ENCODE measurements at places on chromosomes 12 and 14.

DNA sequence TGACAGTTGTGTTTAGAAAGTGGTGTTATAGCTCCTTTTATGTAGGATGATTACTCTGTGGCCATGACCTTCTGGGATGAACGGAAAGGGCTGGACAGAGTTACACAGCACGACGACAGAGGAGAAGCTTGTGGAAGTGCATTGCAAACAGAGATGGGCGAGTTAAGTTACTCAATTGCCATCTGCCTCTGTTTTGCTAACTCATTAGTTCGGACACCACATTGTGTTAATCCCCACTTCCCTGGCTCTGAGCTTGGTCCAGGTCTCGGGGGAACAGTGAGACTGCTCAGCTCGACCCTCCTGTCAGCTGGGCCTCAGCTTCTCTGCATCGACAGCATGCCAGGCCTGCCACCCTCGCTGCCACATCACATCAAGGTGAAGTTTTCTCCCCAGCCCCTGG, 408.0 kb downstream of the ZFP36L1 start:
- DNase-seq: no peak

DNA sequence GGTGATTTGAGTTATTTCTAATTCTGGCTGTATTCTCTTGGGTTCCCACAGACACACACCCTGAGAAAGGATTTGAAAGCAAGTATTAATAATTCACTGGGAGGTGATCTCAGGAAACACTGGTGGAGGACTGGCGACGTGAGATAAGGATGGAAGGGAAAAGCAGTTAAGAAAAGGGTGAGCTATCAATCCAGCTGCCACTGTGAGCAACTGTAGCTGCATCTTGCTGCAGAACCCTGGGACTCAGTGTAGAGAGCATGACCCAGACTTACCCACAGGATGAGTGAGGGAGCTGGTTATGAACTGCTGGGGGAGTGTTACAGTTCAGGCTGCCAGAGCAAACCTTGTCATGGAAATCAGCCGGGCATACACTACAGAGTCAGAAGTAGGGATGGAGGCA, 71.9 kb downstream of the RESF1 start:
- no peak for DNase-seq

- DNase-seq: no peak
Observed at GRCh38 chr14:36161776-36162175, 14.7 kb downstream of the PTCSC3 start.

- DNase-seq: no peak
Observed at GRCh38 chr14:76280221-76280620, 95.7 kb upstream of the ESRRB start.

DNA sequence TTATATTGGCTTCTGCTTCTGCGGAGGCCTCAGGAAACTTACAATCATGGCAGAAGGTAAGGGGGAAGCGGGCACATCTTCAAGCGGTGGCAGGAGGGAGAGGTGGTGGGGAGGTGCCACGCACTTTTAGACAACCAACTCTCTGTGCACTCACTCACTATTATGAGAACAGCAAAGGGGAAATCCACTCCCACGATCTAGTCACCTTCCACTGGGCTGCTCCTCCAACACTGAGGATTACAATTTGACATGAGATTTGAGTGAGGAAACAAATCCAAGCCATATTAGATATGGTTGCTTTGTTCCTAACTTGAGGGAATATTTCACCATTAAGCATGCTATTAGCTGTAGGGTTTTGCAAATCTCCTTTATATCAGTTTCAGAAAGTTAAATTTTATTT, 80.3 kb downstream of the UNC79 start:
- no peak for DNase-seq

DNA sequence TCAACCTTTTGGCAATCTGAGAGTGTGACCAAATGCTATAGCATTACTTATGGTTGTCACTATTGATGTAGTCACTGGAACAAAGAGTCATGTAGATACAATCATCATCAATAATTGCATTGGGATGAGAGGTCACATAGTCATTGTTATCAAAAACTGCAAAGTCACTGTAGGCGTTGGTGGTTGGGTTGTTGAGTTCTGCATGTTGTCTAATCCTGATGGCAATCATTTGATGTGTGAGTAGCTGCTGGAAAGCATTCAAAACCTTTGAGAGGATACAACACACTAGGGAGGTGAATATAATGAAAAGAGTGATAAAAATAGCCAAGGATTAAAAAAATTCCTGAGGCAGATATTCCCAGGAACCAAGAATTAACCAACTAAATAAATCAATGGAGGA, 214.7 kb upstream of the SYT10 start:
- no peak for DNase-seq

- DNase-seq: no peak
Observed at GRCh38 chr14:23381871-23382270, 5.0 kb downstream of the CMTM5 start.

GRCh38 chr12:79393842-79394241, 296.9 kb downstream of the PAWR start:
- DNase-seq: no peak

- DNase-seq: no peak
Observed at GRCh38 chr12:95548056-95548538, 3.2 kb downstream of the USP44 start.

DNA sequence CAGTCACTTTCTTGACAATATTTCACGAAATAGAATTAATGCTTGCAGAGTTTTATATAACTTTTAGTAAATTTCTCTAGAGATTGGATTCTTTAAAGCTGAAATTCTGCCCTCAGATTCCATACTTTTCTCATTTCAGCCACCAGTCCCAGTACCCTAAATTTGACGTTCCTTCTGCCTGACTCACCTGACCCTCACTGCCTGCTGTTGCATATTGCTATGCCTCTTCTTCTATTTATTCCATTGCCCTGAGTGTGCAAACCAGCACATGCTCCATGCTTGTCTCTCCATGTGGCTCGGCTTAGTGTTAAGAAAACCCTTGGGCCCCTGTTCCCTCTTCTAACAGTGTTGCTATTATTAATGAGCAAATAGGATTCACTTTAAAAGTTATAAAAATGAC, 533.3 kb downstream of the LRFN5 start:
- DNase-seq: no peak

GRCh38 chr12:31220061-31220460, 105.9 kb downstream of the SINHCAF start:
- DNase-seq: no peak

DNA sequence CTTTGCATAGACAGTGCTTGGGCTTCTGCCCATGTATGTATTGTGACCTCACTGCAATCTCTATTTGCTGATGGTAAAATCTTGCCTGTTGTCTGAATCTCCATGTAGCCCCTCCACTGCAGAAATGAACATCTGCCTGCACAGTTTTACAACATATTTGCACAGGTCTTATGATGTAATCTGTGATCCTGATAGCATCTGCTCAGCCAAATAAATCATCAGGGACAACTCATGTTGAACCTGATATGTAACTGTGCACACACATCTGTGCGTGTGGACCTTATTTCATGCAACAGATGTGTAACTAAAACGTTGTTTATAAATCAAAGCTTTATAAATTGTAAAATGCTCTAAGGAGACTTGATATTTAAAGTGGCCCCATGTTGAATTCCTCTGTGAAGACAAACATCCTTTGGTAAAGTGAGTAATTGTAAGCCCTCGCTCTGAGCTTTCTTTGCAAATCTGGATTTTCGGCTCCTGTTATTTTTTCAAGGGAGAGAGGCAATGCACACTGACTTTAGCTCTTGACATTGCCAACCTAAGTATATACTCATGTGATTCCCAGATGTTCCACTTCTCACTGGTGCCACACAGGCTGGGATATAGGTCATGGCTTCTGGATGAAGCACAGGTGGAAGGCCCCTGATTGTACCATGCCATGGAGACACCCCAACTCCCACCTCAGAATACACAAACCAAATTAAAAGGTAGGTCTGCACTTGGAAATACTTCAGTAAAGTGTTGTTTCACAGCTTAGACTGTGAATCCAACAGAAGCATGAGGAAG, 371.3 kb downstream of the GRIN2B start:
- no peak for DNase-seq

DNA sequence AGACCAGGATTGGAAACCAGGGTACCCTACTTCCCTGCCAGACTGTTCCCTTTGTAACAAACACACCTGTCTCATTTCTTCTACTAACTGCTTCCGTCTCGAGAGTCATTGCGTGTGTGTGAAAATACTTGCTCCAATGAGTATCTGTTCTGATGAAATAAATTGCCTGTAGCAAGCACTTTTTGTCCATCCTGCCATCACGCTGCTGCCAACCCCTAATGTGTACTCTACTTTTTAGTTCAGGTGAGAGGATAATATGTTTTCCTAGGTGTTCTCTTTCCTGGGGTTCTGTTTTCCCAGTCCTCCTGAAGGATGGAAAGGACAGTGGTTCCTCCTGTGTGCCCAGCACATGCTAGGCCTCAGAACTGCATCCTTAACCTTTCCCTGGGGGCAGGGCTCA, 1.0 kb downstream of the TUNAR start:
- DNase-seq: no peak

DNA sequence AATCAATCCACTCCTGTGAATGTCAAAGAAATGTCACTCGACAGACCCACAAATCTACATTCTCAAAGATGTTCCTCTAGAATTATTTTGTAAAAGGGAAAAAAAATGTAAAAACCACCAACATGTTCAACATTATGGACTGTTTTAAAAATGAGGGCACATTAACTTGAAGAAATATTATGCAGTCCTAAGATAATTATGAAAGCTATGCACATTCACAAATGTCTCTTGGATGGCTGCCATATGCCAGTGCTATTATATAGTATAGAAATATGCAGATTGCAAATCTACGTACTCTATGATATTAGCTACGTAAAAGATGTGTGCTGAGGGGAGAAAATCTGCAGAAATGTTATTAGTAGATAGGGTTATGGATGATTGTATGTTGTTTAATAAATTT, 334.2 kb downstream of the BMP4 start:
- no peak for DNase-seq

GRCh38 chr12:29053567-29053966, 95.5 kb upstream of the FAR2 start:
- no peak for DNase-seq

GRCh38 chr14:97143456-97143855, 346.3 kb downstream of the VRK1 start:
- no peak for DNase-seq

DNA sequence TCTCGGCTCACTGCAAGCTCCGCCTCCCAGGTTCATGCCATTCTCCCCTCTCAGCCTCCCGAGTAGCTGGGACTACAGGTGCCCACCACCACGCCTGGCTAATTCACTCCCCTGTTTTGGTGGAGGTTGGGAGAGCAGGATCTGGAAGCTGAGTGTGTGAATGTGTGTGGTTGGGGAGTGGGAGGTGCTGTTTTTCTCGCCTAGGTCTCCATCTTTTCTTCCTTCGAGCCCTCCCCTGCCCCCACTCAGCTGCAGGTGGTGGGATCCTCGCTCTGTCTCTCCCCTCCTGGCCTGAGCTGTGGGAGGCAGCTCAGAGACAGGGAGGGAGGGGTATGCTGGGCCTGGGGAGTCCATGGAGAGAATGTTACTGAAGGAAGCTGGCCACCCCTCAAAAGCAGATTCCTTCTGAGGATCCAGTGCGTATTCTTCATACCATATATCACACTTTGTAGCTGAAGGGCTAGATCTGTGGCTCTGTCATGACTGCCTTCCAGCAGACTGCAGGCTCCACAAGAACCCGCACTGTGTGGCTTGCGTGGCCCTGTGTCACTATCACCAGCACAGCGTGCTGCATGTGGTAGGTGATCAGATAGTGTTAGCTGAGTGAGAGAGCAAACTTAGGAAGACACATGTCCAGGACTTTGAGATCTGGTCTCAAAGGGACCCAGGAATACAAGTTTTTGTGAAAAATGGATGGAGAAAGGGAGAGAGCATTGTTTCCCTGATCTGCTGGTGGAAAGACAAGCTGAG, 2.8 kb downstream of the KRT83 start:
- DNase-seq: no peak

DNA sequence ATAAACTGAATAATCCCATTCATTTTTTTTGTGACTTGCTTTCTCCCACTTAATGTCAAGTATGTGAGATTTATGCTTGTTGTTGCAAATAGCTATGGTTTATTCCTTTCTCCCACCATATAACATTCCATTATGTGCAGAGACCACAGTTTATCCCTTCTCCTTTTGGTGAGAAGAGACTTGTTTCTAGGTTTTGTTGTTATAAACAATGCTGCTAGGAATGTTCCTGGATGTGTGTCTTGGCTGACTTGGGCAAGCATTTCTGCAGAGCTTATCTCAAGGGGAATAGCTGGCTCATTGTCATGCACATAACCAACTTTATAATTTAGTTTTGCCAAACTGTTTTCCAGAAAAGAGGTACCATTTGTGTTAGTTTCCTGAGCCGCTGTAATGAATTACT, 47.6 kb upstream of the PPP1CC start:
- DNase-seq: no peak
